Stimulated activated CD8-positive, alpha-beta memory T cell treated with anti-CD3 and anti-CD28 coated beads, Interleukin-2, amount 100 ng/mL, for 1 hour (primary cell): ENCODE measurements at places on chromosomes 3 and 15.

DNA sequence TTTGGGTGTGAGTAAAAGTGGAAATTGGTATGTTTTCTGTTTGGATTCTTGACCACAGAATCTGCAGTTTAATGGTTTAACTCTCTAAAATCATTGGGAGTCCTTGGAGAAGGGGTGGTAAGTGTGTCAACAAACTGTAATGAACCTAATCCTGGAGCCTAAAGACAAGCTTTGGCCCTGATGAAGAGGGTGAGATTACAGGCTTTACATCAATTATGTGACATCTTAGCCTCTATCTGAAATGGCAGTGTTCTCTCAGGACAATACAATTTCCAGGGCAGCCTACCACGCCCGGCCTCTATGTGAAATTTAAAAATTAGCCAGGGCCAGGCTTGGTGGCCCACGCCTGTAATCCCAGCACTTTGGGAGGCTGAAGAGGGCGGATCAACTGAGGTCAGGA is 4.3 kb upstream of the PKM start:
- no peak for DNase-seq

GRCh38 chr3:7397097-7397496 is 536.2 kb downstream of the GRM7 start:
- DNase-seq, result no peak

DNA sequence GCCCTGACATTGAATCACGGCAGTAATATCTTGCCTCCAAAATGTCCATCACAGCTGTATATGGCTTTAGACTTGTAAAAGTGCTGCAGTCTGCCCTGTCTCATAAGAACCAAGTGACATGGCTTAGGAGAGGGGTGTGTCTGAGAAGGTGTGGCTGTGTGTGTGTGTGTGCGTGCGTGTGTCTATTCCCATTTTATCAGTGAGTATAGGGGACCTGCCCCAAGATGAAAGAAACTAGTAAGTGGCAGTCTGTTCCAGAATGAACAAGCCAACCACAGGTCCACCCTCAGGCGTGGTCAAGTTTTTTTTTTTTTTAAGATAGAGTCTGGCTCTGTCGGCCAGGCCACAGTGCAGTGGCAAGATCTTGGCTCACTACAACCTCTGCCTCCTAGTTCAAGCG is 5.6 kb upstream of the RHOV start:
- DNase-seq, result no peak

DNA sequence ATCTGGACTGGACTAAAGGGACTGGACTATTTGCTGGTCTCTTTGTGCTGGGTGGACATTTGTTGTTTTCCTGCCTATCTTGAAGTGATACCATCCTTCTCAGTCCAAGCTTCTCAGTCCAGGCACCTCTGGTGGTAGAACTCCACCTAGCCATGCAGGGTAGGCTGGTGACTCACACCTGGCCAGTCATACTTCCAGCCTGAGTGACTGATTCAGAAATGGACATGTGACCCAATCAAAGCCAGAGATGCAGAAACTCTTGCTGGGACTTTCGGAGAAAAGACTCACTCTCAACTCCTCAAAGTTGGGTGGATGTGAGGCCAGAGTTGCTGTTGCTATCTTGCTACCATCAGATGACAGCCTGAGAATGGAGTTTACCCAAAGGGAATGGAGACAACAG is 5.6 kb upstream of the ASB14 start:
- no peak for DNase-seq

DNA sequence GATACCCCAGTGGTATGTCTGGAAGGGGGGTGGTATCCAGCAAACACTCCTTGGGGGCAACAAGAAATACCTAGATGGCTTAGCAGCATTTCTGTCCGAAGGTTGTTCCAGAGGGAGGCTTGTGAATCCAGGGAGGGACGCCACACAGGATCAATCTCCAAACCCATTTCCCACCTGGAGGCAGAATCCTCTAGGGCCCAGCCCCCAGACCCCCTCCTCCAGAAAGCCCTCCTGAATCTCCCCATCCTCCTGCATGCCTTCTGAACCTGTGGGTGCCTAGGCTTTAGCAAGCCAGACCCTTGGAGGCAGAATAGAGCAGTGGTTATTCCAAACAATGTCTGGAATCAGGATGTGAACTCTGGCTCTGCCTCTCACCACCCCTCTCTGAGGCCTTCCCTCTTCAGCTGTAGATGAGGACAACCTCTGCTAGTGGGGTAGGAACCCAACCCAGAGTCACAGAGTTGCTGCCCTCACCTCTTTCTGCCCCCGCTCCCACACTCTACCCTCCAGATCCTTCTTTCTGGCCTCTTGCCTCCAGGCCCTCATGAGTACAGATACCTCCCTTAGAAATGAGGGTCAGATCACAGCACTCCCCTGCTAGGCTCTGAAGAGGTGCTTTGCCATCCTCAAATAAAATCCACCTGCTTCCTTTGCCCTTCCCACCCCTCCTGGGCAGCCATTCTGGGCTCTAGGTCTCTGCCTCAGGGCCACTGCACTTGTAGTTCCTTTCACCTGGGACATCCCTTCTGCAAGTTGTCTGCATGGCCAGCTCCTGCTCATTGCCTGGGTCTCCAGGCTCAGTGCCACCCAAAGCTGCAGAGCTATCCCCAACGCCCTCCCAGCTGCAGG is 8.1 kb downstream of the CISH start:
- no peak for DNase-seq

GRCh38 chr3:171703144-171703543 is 107.1 kb downstream of the PLD1 start:
- no peak for DNase-seq

- no peak for DNase-seq
Measured at GRCh38 chr3:119550192-119550910, 9.1 kb downstream of the CD80 start.

GRCh38 chr3:173395073-173395411 is 2.5 kb upstream of the NLGN1 start:
- DNase-seq, result no peak

GRCh38 chr3:155492841-155493240 is 199.4 kb upstream of the STRIT1 start:
- no peak for DNase-seq

GRCh38 chr3:184582646-184583577 is 21.3 kb downstream of the EPHB3 start:
- DNase-seq, result no peak

GRCh38 chr15:68812597-68813431 is 7.9 kb downstream of the ANP32A start:
- no peak for DNase-seq

DNA sequence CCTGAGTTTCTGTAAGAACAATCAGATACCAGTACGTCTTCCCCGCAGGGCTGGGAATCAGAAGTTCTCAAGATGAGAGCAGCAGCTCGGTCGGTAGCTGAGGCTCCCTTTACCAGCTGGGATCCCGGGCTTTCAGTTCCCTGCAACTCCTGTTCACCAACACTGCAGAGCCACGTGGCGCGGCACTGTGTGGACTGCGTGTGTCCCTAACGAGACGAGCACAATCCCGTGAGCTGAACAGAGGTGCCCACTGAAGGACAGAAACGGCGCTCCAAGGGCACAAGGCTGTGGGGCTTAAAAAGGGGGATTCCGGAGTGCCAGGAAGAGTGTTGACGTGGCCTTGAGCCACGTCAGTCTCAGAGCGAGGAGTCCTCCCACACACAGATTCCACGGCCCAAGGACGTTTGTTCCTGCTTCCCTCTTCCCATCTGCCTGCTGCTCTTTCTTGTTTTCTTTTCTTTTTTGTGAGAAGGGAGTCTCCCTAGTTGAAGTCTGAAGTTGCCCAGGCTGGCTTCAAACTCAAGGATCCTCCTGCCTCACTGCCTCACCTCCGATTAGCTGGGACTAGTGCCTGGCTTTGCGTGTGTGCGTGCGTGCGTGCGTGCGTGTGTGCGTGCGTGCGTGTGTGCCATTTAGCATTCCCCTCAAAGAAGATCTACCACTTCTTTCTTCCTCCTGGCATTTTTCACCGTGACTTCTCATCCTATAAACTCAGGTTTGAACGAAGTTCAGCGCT is 37.1 kb upstream of the RPL35A start:
- no peak for DNase-seq

DNA sequence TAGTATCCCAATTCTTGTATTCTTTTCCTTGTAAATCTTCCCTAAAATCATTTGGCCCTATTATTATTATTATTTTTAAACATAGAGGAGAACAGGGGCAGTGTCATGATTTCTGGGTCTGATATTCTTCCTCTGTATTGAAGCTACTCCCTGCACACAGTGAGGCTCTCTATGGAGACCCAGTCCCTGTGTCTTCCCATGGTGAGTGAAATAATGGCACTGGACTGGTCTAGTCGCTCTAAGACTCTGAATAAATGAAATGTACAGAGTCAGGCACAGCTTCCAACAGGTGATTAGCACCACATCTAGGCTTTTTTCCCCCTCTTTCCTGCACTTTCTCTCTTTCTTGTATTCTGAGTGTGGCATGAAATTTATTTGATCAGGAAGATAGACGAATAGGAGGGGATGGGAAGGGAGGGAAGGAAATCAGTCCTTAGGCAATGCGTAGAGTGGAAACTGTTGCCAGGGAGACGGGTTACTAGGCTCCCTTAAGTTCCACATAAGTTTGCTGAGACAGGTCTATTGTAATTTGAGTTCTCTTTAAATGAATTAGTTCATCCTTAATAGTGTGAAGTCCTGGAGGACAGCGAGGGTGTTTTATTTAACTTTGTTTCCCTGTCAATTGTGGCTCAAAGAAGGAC is 49.0 kb upstream of the NDN start:
- no peak for DNase-seq

- no peak for DNase-seq
Measured at GRCh38 chr3:194682694-194683310, 2.9 kb upstream of the FAM43A start.

- no peak for DNase-seq
Measured at GRCh38 chr3:193620057-193620456, 27.0 kb downstream of the OPA1 start.

DNA sequence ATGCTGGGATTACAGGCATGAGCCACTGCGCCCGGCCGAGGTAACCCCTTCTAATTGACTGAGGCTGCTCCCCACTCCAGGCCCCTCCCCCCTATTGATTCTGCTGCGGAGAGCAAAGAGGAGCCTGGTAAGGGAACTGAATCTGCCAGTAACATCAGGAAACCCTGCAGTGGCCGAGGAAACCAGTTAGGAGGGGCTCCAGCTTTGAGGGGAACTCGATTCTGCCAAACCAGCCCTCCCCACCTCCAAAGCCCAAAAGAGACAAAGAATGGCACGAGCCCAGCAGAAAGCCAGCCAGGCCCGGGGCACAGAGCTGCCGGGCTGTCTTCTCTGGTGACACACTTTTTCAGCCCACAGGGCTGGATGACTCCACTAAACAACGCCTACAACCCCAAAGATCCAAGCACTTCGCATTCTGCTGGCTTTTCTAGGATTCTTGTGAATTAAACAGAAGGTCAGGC is 15.0 kb upstream of the ACAD9 start:
- DNase-seq, result no peak

DNA sequence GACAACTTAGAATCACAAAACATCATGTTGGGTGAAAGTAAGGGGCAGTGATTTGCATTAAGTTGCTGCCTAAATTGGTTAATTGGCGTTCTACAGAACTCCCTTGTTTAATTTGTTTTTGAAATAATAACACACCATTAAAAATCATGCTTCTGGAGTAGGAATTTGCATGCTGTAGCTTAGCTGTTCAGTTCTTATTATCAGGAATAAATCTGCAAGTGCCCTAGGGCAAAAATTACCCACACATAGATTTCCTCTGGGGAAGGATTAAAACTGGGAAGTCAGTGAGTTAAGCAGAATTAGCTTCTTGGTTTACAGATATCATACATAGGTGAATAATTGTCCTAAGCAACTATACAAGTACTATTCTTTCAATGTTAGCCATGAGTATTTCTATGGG is 381.6 kb upstream of the NAALADL2 start:
- no peak for DNase-seq

GRCh38 chr3:32595323-32595722 is 24.7 kb upstream of the DYNC1LI1 start:
- no peak for DNase-seq

- DNase-seq, result no peak
Measured at GRCh38 chr3:114144909-114145688, 33.8 kb downstream of the DRD3 start.

DNA sequence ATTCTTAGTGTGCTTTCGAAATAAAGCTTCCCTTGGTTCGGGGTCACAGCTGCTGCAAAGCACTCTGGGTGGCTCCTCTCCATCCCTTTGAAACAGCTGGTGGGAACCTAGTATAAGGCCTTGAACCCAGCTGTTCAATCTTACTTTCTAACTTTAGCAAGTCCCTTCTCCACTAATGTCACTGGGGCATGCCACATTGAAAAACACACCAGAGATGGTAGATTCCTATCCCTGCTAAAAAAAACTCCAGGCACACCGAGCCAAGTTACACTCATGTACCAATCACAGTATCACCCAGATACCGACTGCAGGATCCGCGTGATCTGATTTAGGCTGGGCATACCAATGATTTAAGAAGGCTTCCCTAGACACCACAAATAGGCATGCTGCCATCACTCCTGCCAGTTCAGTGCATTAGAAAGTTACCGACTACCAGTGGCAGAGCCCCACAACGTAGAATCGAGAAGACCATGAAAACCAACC is 65.0 kb downstream of the WWTR1 start:
- DNase-seq, result no peak

DNA sequence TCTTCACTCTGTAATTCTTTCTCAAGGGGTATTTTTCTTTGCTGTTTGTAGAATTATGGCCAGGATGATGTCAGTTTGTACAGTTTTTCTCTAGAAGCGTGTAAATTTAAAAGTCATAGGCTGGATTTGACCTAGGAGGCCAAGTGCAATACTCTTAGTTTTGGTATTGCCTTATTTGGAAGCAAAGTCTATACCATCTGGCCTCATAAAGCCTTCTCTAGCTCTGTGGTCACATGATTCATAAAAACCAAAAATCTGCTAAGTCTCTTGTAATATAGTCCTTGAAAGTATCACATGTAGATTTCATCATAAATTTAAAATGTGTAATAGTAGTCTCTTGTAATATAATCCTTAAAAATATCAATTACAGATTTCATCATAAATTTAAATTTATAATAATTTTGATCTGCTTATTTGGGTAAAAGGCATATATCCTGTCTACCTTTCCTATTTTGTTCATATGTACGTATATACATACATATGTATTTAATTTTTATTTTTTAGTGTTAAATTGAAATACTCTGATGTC is 25.6 kb downstream of the TEX9 start:
- DNase-seq, result no peak

GRCh38 chr15:25664761-25665160 is 198.4 kb downstream of the ATP10A start:
- DNase-seq, result no peak

DNA sequence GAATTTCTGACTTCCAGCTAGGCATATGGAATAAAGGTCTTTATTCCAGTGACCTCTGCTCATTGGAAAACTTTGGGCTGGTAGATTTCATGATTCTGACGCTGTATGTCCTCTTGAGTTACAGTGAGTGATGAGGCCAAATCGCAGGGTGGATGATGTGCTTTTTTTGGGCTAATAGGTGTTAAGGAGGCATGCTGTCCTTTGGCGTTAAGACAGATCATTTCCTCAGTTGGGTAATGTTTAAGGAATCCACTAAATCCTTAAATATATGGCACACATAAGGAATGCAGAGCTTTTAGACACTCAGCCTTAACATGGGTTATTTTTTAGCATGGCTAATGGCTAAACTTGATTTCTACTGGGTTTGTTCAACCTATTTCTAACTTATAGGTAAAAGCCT is 87.9 kb downstream of the LPP start:
- no peak for DNase-seq

- no peak for DNase-seq
Measured at GRCh38 chr3:169634618-169635236, 28.8 kb downstream of the MECOM start.

GRCh38 chr3:64971602-64972001 is 283.8 kb upstream of the ADAMTS9 start:
- no peak for DNase-seq

- DNase-seq, result no peak
Measured at GRCh38 chr3:8621872-8622271, 22.7 kb downstream of the SSUH2 start.
